H7 (cell line): ENCODE measurements at places on chromosomes 4 and X.
A peak's percentile ranks its signal among the peaks of the same experiment; 100 is the strongest.

DNA sequence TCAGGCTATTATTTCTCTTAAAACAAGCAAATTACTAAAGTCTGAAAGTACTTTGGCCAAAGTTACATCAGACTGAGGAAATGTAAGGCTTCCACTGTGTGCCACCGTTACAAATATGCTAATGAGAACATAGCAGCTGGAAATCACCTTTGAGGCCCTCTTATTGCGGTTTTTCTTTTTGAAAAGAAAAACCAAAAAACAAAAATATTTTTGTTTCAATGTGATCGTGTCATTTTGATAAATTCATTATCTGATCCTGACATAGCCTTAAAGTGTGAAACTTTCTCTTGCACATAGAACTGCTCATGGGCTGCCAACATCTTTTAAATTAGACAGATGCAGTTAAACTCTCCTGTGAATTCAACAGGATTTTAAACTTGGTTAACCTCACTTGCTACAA, 2.8 kb upstream of the TIFA start:
- no peak for DNase-seq

GRCh38 chr4:153420361-153420760, 45.8 kb upstream of the TMEM131L start:
- DNase-seq = no peak

DNA sequence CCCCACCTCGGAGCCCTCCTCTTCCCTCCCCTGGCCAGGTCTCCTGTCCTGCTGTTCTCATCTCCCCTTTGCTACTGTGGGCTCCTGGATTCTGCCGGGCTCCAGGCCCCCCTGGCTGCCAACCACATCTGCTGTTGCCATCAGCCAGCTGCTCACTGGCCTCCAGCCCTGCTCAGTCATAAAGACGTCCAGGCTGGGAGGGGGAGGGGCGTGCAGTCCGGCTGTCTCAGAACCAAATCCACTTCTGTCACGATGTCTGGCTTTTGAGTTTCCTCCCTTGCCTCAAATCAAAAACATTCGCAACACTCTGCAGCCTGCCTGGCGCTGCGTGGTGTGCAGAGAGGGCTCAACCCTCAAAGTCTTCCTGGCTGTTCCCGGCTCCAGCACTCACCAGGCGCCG, 7.1 kb downstream of the RASL11B start:
- peak; percentile 55 for DNase-seq

- DNase-seq = no peak
These were observed 768 bp upstream of the CXCL10 start for GRCh38 chr4:76024065-76024464.

DNA sequence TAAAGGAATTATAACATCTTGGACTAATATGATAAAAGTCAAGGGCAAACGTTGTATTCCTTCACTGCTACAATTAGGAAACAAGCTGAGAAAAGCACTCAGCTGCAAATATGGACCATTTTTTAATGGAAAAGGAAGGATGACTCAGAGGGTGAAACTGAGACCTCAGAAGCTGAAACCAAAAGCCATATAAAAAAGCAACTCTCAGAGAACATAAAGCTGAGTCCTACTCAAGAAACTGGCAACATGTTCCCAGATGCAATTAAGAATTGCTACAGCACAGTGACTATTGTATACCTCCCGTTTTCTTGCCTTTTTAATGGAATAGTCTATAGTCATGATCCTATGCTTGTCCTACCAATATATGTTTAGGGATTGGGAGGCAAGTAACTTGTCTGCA, 1106.4 kb upstream of the INTU start:
- no peak for DNase-seq
